Stimulated activated CD8-positive, alpha-beta memory T cell treated with anti-CD3 and anti-CD28 coated beads, Interleukin-4, amount 100 ng/mL, for 24 hours (primary cell): ENCODE measurements at places on chromosomes 5 and 9.

DNA sequence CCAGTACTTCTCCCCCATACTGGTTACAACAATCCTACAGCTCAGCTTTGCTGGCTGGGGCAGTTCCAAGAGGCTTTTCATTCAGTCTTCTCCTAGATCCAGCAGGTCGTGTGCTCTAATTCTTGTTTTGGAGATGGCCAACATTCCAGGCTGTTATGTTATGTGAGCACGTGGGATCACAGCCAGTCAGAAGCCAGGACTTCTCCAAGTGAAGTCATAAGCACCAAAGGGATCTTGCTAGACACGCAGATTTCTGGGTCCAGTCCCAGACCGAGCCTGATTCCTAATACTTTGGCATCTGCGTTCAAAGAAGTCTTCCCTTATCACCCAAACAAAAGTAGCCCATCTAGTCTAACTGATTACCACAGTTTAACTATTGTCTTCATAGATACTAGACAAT, 1.4 kb upstream of the LARP1 start:
- no peak for DNase-seq

DNA sequence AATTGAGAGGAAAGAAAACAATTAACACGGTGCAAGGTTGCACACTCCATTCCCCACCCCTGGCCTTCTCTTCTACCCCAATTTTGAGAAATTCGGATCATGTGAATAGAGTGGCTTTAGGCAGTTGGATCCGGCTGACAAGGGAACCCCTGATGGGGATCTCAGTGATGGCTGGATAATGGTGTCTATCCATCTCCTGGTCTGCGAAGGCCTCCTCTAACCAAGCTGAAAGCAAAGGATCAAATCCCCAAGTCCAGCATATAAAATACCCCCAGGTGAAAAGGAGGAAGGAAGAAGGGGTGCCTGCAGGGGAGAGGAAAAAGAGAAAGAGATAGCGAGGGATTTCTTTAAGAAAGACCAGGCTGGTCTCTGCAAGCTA, 16.0 kb downstream of the NR2F1 start:
- no peak for DNase-seq

- DNase-seq = peak; percentile 4
Measured at GRCh38 chr9:90046317-90046861, 441.6 kb downstream of the GADD45G start.

DNA sequence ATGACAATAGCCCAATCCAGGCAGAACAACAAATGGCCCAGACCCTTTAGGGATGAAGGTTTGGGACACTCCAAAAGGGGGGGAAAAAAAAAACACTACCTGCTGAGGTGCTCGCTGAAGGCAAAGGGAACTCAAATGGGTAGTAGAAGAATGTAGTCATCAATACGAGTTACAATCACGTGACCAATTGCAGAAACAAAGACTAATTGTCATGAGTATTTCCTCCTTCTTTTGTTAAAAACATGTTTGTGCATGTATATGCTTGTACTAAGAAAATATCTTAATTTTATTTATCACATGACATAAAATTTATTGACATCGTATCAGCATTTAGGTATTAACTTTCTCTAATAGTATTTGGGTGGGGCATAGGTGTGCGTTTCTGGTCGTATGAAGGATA, 743.5 kb downstream of the DNAH5 start:
- no peak for DNase-seq

GRCh38 chr9:14057368-14058324, 256.3 kb downstream of the NFIB start:
- DNase-seq = no peak

- no peak for DNase-seq
Measured at GRCh38 chr9:29297592-29297991, 1724.3 kb upstream of the C9orf72 start.

- DNase-seq = no peak
Measured at GRCh38 chr9:136075881-136076678, 19.0 kb downstream of the NACC2 start.

DNA sequence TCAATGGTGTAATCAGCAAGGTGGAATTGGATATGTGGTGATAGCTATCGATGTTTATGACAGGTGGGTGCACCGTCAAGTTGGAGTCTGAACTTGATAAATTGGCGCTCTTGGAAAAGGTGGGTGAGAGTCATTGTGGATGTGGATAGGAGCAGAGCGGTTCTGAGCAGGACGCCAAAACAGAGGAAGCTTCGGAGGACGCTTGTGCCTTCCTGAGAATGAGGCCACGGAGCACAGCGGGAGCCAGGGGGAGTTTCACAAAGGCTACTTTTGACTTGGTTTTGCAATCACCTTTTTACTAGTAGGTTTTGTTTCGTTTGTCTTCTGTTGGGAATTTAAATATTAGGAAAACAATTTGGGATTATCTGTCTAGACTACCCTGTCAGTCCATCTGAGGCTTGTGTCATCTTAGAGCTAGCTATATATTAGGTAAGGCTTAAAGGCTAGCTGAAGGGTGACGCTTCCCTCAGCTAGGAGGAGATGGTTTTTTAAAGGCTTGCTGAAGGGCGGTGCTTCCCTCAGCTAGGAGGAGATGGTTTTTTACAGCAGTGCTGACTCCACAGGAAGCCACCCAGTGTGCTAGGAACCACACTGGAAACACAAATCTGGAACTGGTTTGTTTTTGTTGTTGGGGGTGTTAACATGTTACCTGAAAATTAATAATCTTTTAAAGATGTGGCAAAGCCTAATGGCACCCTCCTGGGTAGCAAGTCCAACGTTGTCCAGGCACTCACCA, 142.4 kb upstream of the IRX4 start:
- no peak for DNase-seq

DNA sequence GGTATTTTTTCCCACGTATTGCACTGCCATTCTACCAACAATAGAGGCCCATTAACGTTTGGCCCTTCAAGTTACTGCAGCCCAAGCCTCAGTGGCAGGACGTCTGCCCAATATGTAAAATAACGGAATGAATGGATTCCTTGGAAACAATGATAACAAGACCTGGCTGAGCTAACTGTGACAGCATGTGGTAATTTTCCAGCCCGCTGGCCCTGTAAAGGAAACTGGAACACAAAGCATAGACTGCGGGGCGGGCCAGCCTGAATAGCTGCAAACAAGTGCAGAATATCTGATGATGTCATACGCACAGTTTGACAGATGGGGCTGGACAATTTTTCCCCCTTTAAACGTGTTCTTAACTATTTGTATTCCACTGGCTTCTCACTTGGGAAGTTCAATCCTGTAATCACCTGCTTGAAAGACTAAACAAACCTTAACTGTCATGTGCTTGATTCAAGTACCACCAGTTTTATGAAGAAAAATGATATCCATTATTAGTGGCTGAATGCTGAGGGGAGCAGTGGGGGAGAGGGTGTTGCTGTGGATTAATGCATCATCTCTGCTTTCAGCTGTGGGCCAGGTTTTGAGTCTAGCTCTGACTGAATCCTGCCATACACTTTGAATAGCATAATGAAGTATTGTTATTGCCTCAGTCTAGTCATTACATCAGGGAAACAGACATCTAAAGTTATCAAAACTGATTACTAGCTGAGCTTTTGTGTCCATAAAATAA, 323.9 kb downstream of the TMEM161B start:
- no peak for DNase-seq

- DNase-seq = no peak
Measured at GRCh38 chr9:3887221-3887653, 361.4 kb upstream of the RFX3 start.

GRCh38 chr9:121604242-121604641, 47.2 kb upstream of the DAB2IP start:
- no peak for DNase-seq

DNA sequence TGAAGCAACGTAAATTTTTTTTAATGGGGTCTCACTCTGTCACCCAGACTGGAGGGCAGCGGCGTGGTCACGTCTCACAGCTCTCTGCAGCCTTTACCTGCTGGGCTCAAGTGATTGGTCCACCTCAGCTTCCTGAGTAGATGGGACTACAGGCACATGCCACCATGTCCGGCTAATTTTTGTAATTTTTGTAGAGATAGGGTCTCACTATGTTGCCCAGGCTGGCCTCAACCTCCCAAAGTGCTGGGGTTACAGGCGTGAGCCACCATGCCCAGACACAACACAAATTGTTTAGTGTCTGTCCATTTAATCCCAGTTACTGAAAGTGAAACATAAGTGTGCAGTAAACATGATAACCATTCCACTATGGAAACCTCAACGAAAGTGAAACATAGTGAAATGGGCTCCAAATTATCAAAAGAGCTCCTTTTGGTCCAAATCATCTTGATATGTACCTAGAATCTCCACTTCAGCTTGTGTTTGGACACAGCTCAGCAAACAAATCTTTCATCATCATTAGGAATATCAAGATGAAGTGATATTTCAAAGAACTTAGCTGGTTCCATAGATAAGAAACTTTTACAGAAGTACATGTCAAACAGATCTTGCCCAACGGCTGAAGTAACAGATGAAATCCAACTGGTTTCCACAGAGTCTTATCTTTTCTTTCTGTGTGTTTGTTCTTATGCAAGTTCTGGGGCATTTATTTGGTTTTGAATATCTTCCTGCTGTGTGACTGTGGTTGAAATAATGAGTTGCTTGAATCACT, 41.2 kb upstream of the PLPP1 start:
- DNase-seq = no peak

GRCh38 chr9:92424340-92424739, at the start of gene OMD:
Gene OMD, minus strand, starts transcription at chr9:92424471. Its CDS starts 6,913 bp downstream, at chr9:92417558.
- no peak for DNase-seq

- no peak for DNase-seq
Measured at GRCh38 chr9:115980502-115980901, 173.1 kb upstream of the PAPPA start.

GRCh38 chr9:104843644-104844240, 79.8 kb downstream of the NIPSNAP3B start:
- DNase-seq = no peak

GRCh38 chr9:75666856-75667554, 223.5 kb upstream of the PCSK5 start:
- no peak for DNase-seq

GRCh38 chr9:121698627-121699570, 47.5 kb downstream of the DAB2IP start:
- peak; percentile 36 for DNase-seq

GRCh38 chr5:151886546-151887275, 37.9 kb downstream of the GLRA1 start:
- no peak for DNase-seq

- DNase-seq = no peak
Measured at GRCh38 chr9:115208501-115208900, 90.5 kb upstream of the TNC start.

- no peak for DNase-seq
Measured at GRCh38 chr5:101296477-101296876, 393.4 kb upstream of the ST8SIA4 start.

DNA sequence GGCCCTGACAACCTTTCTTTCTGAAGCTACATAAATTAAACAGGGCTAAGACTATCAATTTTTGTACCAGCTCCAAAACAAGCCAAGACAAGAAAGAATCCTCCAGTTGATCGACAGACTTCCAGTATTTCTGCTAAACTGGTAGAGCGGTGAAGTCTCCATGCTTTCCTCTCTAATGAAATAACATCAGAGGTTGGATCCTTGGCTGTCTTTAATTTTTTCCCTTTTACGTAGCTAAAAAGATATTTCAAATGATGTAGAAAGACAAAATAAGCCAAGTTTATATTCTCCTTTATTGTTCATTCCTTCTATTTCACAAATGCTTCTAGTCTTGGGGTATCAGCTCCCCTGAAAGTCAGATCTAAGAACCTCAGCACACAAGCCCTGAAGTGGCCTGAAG, 434.9 kb downstream of the NFIB start:
- no peak for DNase-seq

DNA sequence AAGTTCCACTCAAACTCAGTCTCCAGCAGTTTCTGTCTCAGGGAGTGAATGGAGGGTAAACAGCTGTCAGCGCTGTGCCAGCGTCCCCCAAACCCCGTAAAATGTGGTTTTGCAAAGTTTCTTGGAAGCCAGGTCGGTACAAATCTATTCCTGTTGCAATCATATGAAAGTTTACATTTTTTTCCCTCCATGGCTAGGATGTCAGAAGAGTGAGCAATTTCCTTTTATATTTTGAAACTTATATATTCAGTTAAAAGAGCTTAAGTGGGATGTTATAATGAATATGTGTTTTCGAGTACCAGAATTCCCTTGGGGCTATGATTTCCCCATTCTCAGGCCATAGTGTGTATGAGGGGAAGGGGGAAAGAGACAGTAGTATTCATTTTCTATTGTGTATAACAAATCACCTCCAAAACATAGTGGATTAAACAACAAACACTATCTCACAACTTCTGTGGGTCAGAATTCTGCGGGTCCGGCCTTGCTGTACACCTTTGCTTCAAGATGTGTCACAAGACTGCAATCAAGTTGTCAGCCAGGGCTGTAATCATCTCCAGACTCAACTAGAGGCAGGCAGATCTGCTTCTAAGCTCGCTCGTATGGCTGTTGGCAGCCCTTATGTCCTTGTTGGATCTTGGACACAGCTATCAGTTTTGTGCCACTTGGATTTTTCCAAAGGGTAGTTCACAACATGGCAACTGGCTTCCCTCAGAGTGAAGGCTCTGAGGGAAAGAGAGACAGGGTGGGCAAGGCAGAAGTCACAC, 107.4 kb downstream of the SNX18 start:
- DNase-seq = no peak

DNA sequence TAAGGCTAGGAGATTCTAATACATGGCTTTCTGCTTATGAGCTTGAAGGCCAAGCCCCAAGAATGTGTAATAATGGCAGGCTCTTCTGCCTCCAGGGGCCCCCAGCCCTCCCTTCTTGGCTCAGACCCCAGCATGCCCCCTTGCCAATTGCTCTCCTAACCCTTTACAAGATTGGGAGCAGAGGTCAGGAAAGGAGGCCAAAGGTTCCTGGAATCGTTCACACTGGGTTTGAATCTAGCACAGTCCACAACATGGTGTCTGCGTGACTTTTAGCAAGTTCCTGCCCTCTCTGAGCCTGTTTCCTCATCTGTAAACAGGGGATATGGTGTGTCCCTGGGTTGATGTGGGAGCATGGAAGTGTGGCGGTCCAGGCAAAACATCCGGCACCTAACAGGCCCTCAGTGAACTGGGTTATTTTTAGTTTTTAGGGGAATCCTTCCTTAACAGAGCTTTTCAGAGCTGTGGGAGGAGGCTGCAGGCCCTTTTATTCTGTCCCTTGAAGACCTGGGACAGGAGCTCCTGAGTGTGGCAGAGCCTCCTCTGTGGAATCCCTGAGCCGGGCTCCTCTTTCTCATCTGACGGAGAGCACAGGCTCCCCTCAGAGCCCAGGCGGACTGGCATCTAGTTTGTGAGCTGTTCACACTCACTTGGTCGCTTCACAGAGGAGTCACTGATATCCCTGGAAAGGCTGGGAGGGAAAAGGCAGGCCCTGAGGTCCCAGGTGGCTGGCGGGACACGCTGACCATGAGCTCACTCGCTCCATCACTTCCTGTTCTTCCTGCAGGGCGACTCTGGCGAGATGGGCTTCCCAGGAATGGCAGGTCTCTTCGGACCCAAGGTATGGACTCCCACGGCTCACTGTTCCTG, 23.4 kb upstream of the ORM1 start:
- DNase-seq = no peak

- no peak for DNase-seq
Measured at GRCh38 chr9:98547606-98548005, 161.1 kb downstream of the GABBR2 start.

- no peak for DNase-seq
Measured at GRCh38 chr9:114250648-114251047, 72.2 kb upstream of the ORM1 start.
